AG20443 (cell line): ENCODE measurements at places on chromosomes 2 and 18.

DNA sequence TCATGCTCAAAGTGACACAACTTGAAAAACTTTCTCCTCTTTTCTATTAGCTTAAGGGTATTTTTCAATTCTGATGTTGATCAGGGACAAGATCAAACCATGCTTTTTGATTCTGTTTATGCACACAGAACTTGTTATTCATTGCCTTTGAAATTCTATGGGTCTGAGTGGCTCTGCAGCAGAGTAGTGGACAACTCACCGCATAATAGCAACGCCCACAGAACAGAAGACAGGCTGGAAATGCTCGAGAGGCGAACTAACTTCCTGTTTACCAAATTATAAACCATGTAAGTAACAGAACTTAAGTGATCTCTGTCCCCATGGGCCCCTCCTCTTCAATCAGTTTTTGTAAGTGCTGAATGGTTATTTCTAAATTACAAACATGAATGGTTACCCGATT is 131.2 kb downstream of the CBLN2 start:
- DNase-seq: no peak

DNA sequence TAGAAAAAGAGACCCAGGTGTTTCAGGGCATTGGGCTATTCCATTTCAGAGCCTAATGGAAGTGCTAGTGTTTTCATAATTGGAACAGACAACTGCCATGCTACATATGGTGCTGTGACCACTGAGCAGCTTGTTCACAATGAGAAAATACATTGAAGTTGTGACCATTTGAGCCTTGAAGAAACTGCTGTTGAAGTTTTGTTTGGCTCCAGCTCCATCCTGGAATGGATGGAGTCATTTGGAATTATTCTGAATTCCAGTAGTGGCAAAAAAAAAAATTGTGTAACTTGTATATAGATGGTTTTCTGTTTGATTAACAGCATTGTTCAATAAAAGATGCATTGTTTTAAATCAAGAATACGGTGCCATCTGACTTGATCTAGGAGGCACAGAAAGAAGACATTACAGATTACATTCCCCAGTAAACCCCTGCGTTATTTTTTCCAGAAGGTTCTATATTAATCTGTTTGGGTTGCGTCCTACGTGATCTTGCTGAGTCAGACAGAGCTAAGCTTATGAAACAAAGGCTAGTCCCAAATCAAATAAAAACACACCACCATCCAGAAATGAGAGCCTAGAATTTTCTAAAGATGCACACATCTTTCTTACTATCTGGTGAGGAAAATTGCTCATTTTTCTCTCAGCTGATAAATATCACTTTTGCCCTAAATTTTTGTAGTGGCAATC is 19.2 kb downstream of the FMNL2 start:
- DNase-seq: peak; percentile 37

- no peak for DNase-seq
These were observed 34.0 kb downstream of the BIN1 start for GRCh38 chr2:127072970-127073369.

DNA sequence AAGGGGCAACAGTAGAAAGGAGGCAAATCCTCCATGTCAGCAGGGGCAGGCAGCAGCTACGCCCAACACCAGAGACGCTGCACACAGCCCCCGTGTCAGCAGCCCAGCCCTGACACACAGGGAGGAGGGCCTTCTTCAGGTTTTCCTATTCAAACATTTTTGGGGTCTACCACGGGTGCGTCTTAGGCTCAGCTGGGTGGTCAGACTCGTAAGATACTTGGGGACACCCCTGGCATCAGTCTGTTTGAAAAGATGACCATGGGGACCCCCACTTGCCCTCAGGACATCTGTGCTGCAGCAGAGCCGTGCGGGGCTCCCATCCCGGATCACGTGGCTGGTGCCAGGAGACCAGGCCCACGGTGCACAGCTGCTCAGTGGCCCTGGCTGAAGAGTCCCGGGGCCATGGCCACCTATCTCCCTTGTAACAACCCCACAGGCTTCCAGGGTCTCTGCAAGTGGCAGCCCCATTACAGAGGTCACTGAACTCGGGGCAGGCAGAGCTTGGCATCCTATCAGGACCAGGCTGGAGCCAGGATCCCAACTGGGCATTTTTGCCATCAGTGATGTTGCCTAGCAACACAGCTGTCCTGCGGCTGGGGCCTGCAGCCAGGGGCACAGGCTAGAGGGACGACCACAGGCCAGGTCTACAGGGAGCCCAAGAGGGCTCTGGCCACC is 82.5 kb downstream of the EDAR start:
- peak; percentile 9 for DNase-seq

DNA sequence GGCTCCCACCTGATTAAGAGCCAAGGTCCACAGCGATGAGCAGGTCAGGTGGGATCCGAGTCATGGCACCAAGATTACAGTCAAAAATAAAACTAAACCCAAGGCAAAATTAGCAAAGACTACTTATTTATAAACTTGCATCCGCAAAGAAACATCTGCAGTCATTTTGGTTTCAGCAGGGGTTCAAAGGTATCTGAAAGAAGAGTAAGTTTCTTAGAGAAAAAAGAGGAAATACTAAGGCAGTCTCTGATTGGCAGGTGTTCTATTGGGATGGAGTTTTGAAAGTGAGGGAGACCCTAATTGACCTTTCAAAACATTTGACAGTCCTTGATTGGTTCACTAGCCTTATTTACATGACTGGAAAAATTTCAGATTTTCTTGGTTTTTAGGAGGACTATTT is 11.0 kb upstream of the PLB1 start:
- DNase-seq: no peak

DNA sequence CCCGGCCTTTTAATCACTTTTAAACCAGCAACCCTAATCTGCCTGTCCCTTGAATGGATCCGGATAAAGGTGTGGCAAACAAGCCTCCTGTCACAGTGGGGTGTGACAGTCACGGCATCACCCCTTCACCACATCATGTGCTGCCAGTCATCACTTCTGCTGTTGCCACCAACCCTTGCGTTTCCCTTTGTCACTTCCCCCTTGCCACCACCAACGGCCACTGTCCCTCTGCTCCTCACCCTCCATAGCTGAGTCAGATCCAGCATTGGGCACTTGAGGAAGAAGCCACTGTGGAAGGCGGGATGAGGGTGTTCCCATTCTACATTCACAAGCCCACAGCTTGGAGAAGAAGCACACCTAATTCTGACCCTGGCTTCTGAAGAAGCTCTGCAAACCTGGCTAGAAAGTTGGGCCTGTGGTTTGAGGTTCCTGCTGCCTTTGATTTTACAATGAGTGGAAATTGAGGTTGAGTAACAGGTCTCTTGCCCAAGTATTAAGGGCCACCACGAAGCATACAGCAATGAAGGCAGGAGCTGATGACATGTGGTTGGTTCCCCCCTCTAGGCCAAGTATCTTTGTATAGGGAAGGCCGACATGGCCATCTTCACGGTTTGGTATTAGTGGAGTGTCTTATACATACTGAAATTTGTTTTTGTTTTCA is 22.9 kb upstream of the DARS1 start:
- DNase-seq: no peak

DNA sequence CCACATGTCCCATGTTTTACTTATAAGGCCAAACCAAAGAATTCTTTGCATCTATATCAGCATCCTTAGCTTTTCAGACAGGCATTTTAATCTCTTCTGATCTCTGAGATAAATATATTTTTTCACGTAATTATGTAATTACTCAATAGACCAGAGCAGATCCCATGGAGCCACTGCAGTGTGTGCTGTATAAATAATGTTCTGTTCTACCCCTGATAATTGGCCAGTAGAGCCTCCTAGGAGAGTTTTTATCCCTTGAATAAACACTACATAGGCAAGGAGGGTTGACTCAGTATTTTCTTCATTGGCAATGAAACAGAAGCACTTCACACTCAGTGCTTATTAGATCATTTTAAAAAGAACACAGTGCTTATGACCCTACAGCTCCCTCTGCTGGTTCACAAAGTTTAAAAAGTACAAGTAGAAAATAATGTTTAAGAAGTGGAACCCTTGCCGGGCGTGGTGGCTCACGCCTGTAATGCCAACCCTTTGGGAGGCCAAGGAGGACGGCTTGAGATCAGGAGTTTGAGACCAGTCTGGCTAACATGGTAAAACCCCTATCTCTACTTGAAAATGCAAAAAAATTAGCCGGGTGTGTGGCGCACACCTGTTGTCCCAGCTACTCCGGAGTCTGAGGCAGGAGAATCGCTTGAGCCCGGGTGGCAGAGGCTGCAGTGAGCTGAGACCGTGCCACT is 91.9 kb downstream of the PPP1R1C start:
- peak; percentile 61 for DNase-seq

- peak; percentile 65 for DNase-seq
These were observed at the start of gene DYSF for GRCh38 chr2:71453404-71454220. TSS of gene DYSF (plus strand) at chr2:71453561.

DNA sequence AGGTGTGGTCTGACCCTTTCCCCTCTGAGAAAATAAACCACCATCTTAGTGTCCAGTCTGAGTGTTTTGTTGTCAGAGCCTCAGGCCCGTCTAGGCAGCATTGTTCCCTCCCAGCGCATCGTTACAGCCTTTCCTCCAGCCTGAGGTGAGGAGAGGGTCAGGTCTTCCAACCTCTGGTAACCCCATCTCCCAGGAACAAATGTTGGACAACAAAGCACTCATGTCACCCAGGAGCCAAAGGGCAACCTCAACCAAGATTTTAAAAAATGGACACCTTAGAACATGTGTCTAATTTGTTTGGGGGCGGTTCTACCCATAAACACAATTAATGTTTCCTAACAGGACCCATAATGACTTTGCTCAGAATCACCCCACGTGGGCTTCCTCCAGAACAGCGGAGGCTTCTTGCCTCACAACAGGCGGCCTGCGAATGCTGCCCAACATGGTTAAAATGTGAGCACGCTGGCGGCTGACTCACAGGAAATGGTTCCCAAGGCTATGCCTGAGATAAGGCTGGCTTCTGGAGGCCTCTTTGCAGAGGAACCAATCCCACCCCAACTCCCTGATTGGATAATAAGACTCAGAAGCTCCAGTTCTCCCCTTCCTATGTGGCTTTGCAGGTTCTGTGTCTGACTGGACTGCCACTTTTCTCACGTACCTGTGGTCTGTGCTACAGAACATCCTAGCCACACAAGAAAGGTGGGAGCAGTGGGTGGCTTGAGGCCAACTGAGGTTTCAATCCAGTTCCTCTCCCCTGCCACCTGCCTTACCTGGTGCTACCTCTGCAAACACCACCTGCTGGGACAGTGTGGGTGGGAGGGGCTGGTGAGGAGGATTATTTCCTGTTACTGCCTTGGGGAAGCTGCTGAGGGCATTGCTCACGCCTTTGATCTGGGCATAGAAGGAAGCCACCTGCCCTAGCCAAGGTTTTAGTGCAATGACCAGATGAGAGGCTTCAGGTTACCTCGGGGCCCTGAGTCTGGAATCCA is 108.8 kb downstream of the B3GNT2 start:
- DNase-seq: peak; percentile 57

- no peak for DNase-seq
These were observed 8.9 kb downstream of the RAB31 start for GRCh38 chr18:9716780-9717563.

GRCh38 chr2:108776475-108776874 is 10.1 kb upstream of the CCDC138 start:
- DNase-seq: no peak

- peak; percentile 75 for DNase-seq
These were observed 129.7 kb downstream of the MAP4K4 start for GRCh38 chr2:101827246-101827645.

GRCh38 chr2:160700021-160700814 is 206.6 kb upstream of the RBMS1 start:
- no peak for DNase-seq

DNA sequence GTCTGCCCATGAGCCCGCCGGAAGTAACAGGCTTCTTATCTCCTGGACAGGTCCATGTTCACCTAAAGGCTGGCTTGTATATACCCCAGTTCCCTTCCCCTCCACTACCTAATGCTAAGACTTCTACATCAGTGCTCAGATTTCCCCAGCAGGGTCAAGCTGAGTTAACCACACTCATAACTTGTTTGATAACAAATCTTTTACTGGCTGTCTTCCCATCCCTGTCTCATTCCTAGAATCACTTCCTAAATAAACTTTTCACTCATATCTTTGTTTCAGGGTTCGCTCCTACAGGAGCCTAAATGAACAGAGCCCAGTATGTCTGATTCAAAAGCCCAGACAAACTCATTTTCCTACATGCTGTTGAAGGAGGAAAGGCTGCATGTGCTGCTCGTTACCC is 94.0 kb upstream of the SOX11 start:
- DNase-seq: no peak

- no peak for DNase-seq
These were observed 33.6 kb upstream of the MGAT4A start for GRCh38 chr2:98764499-98764898.

- DNase-seq: no peak
These were observed 143.0 kb downstream of the ABCA12 start for GRCh38 chr2:214995409-214995808.
